ENCODE measurements at places on chromosomes 6 and 20.

- DNase-seq, result no peak
These were observed 227.5 kb upstream of the MYLIP start for GRCh38 chr6:15901141-15902115.

GRCh38 chr6:118565311-118565960 is 17.3 kb downstream of the PLN start:
- DNase-seq, result no peak

- DNase-seq, result no peak
These were observed 64.0 kb upstream of the THBS2 start for GRCh38 chr6:169317441-169318202.

DNA sequence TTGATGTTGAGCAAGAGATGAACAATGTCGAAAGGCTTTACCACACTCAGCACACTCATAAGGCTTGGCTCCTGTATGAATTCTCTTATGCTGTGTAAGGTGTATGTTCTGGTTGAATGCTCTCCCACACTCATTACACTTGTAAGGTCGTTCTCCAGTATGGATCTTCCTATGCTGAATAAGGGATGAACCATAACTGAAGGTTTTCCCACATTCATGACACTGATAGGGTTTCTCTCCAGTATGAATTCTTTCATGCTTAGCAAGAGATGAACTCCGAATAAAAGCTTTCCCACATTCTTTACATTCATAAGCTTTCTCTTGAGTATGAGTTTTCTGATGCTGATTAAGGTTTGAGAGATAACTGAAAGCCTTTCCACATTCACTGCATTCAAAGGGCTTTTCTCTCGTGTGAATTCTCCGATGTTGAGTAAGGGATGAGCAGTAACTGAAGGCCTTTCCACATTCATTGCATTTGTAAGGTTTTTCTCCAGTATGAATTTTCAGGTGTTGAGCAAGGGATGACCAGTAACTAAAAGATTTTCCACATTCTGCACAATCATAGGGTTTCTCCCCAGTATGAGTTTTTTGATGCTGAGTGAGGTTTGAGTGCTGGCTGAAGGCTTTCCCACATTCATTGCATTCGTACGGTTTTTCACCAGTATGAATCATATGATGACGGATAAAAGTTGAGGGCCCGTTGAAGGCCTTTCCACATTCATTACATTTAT is 21.1 kb downstream of the ZNF184 start:
- no peak for DNase-seq

DNA sequence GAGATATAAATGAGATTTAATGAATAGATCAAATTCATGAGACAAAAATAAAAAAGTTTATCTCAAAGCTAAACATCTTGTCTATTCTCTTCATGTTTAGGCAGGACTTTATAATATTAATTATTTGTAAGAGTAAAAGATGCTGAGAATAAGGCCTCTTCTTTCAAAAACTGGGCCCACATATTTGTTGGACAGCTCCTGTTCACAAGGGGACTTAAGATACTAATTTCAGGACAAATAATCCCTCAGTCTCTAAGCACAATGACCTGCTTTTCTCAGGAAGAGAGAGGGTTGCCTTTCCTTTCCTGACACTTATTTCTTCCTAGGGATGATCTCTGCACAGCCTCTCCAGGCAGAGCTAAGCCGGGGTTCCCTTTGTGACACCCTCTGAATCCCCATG is 43.3 kb downstream of the NOX3 start:
- DNase-seq, result peak; percentile 9

- no peak for DNase-seq
These were observed 142.2 kb upstream of the ATXN1 start for GRCh38 chr6:16903470-16903869.

DNA sequence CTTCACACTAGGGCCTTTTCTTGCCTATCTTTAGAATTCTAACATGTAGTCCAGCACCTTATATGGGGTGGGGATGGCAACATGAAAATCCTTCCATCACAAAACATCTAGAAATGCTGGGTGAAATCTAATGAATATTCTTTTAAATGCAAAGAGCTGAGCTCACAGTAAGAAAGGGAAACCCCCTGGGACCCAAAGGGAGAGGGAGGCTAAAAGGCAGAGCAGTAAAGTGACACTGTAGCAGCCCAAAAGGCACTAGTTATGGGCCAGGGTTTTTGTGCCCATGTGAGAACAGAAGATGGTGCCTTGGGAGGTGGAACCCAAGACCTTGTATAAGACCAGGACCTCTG is 66.7 kb downstream of the TRAM2 start:
- no peak for DNase-seq

DNA sequence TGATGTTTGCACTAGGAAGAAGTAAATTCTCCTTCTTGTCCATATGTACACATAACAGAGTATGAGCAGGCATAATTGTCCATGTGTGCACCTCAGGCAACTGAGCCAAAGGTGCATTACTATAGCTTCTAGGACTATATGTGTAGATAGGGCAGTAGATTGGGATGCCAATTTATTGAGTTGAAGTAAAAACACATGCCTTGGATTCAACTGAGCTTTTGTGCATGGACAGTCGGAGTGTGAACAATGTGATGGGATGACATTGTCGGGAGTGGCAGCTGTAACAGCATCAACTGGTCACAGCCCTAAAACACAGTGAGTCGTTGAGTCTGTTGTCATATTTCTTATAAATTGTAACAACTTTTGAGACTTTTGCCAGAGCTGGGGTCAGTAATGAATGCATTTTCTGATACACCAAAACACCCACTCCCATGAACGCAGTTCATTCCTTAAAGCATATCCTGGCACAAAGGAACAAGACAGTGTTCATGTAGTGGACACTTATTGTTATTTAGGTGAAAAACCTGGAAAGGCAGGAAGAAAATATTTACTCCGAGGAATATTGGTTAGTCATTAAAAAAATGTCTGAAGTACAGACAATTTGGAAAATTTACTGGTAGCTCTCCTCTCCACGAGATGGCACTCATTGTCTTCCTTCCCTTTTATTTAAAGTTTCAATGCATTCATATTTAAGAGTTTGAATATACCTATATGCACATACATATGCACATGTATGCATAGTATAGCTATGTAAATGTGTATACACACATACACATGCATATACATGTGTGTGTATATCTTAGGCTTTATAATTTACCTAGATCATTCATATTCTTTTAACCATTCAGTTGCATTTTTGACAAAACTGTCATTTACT is 302.0 kb upstream of the STXBP5 start:
- no peak for DNase-seq

GRCh38 chr6:28003059-28003458 is 46.0 kb downstream of the OR2B6 start:
- DNase-seq, result no peak

DNA sequence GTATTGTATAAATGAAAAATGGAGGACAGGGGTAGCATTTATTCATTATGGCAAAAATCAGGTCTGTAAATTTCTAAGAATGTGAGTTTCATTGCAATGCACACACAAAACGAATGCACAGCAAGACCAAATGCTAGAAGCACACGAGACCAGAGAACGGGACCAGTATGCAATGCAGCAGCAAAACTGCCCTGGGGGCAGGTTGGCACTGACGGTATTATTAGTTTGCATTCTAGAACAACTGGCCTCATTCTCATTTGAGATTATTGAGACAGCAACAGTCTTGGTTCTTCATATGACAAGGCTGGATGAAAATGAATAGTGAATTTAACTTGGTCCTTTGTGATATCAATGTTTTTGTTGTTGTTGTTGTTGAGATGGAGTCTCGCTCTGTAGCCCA is 9.0 kb upstream of the MTRES1 start:
- no peak for DNase-seq

DNA sequence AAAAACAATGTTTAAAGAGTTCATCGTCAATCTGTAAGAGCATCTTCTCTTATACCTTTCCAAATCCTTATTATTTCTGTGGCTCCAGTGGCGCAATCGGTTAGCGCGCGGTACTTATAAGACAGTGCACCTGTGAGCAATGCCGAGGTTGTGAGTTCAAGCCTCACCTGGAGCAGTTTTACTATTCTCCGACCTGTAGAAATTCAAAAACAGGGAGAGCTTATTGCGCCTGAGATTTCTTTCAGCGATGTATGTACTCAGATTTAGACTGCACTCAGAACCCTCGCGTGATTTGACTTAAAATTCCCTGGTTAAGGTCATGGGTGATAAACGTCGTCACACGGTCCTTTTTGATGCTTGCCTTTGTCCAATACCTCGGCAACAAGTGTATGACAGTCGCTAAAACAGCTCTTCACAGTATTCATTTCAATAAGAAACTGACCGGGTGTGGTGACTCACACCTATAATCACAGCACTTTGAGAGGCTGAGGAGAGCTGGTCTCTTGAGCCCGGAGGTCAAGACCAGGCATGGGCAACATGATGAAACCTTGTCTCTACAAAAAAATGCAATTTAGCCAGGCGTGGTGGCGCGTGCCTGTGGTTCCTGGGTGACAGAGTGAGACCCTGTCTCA is 11.9 kb downstream of the GPX5 start:
- DNase-seq, result no peak

DNA sequence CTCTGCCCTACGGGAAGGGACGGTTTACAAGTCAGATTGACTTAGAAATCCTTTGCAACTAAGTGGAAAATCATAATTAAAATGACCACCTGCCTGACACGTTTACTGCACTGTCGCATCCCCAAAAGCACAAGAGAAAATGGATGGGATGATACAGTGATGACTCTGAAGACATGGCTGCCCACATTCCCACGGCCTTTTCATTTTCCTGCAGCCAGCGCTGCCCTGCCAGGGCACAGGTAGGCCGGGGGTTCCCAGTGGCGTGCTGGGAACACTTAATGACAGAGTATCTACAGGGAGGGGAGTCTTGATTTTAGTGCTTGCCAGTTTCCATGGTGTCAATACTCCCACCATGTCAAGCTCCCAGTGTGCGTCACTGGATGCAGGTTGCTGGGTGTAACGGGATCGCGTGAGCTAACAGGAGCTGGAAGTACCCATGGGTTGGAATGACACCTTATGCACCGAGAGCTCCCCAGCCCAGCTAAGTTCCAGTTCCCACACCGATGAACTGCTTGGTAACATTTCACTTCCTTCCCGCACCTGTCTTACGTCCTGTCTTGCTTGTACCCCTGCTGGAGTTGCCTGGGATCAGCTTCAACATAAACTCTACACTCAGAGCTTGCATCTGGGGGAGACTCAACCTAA is 129.0 kb downstream of the ANKRD60 start:
- no peak for DNase-seq

DNA sequence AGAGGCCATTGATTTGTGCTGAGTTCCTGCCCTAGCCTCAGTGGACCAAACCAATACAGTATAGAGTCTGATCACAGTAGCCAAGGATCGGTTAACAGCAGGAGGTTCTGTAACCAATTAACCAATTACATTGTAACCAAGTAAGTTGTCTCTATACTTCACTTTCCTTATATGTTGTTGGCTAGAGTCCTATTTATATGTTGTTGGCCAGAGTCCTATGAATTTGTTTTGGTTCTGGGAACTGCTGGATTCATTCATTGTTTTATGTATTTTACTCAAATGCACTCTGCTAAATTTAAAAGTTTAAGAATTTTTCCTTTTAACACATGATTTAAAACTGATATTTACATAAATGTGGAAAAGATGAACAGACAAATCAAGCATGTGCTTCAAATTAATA is 597.4 kb upstream of the HS3ST5 start:
- DNase-seq, result no peak

GRCh38 chr6:10763006-10763405 is 15.4 kb downstream of the TMEM14B start:
- DNase-seq, result no peak

- DNase-seq, result no peak
These were observed at the start of gene SMPDL3A for GRCh38 chr6:122789182-122790027. TSS of gene SMPDL3A (plus strand) at chr6:122789258. CDS start at chr6:122789347, 89 bp downstream.

- no peak for DNase-seq
These were observed 211.6 kb downstream of the RNF144B start for GRCh38 chr6:18598551-18599264.

DNA sequence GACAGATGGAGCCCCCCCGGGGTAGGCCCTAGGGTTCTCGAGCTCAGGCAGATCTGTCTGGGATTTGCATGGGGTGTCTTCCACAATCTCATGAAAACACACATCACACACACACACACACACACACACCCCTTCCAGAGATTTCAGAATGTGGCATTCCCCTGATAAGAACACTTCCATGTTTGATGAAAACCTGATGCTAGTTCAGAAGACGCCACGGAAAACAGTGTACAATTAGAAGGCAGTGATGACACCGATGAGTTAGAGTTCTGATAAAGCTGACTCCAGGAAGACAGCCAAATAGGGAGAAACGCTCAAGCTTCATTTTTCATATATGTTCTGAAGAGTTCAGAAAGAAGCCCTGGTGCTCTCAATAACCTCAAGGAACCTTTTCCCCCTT is 438.7 kb upstream of the JARID2 start:
- DNase-seq, result no peak

- DNase-seq, result no peak
These were observed 7.2 kb downstream of the TPBG start for GRCh38 chr6:82370788-82371187.

DNA sequence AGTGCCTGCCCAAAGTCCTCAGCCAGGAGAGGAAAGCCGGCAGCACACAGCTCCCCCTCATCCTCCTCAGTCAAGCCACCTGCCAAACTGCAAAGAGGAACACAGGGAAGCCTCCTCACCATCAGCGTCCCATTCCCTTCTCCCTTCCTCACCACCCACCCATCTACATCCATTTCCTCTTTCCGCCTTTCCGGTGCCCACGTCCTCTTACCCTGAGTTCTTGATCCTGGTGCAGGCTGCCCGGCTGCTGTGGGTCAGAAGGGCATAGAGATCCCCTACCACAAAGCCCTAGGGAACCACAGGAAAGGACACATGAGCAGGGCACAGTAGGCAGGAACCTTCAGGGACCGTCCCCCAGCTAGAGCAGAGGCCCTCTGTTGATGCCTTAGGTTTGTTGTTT is 6.0 kb downstream of the GNMT start:
- no peak for DNase-seq

DNA sequence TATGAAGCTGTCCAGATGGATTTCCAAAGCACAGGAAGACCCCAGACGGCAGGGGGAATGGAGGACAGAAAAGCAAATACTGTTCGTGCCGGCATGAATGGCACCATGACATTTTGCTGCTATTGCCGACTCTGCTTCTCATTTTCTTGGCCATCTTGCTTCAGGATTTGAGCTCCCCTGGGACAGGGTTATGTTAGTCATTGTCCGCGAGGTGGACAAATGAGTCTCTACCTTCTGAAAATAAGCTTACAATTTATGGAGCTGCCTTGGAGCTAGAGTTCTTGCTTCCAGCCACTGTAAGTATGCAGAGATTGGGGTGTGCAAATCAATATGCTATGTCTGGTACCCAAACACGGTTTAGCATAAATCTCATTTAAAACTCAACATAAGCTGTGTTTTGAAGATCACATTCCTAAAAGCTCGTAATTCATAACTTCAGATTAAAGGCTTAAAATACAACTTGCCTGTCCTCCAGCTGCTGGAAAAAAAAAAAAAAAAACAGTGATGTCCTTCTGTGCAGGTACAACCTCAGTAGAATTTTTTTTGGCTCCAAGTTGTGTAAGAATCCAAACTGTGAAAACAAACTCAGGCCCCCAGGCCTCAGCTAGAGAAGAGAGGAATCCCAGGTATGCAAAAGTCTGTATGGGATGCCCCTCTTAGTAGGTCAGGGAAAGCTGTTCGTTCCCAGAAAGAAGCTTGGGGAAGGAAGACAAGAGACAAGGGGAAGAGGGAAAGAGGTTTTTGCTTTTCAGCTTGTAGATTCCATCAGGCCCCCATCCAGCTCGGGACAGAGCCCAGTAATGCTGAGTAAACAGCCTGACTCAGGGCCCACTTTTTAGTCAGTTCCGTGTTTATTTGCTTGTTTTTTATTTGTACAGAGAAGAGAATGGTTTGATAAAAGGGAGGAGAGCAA is 184.2 kb upstream of the FOXA2 start:
- no peak for DNase-seq

All from retinal pigment epithelial cell (primary cell).